ENCODE measurements at places on chromosomes 6 and 20.

- DNase-seq, result no peak
Measured at GRCh38 chr6:45002390-45003105, 325.6 kb upstream of the RUNX2 start.

DNA sequence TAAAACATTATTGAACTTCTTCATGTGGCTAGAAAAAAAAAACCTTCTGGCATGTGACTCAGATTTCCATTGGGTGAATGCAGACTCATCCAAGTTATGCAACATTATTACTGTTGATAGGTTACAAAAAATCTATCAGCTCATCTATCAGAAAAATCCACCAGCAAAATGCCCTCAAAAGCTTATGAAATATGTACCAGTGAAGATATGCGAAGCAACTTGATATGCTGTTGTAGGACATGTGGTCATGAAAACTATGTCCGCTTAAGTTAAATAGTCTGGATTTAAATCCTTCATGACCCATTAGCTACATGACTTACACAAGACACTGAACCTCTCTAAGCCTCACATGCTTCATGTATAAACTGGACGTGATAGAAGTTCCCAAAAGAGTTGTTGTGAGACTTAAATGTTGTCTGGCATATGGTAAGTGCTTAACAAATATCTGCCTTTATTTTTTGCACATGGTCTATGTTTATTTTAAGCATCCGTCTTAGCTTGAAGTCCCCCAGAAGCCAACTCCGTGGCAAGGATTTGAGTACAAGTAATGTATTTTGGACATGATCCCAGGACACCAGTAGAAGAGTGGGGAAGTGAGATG lies 12.5 kb upstream of the BFSP1 start:
- DNase-seq, result no peak

GRCh38 chr6:157273756-157274470 lies 49.4 kb downstream of the TMEM242 start:
- no peak for DNase-seq

GRCh38 chr6:16285467-16286150 lies 47.2 kb downstream of the GMPR start:
- no peak for DNase-seq

- DNase-seq, result no peak
Measured at GRCh38 chr6:100132005-100132404, 138.0 kb upstream of the MCHR2 start.

DNA sequence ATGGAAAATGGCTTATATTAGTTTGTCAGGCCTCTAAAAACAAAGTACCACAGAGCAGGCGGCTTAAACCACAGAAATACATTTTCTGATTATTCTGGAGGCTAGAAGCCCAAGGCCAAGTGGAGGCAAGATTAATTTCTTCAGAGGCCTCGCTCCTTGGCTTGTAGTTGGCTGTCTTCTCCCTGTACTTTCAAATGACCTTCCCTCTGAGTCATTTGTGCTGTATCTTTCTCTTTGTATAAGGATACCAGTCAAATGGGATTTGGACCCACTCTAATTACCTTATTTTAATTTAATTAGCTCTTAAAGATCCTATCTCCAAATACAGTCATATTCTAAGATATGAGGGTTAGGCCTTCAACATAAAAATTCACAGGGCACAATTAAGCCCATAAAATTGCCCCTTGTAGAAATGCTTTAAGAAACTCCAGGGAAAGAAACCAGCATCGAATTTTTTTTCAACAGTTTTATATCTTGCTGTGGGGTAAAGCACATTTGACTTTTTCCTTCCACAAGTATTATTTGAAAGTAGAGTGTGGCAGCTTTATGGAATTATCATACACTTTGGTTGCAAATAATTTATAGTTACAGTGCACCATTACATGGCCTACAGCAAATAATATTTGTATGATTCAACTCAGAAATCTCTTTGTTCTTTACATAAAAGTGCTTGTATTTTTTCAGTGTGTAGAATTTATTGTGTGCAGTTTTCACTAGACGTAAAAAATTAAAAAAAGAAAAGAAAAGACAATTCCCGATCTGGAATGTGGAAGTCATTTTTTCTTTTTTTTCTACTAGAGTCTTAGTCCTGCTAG lies 706.1 kb downstream of the KIF16B start:
- DNase-seq, result no peak

DNA sequence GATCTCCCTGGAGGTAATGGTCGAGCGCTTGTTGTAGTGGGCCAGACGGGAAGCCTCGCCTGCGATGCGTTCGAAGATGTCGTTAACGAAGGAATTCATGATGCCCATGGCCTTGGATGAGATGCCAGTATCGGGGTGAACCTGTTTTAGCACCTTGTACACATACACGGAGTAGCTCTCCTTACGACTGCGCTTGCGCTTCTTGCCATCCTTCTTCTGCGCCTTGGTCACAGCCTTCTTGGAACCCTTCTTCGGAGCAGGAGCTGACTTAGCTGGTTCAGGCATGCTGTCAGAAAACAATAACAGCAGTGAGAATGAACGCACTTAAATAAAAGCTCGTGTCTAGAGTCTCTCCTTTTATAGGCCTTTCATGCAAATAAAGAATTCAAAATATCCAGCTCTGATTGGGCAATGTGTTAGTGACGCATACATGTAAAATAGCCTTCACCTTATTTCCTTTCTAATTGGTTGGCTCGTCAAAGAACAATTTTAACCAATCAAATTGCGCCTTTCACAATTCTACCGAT lies 129.2 kb downstream of the HFE start:
- peak; percentile 99 for DNase-seq

- no peak for DNase-seq
Measured at GRCh38 chr6:12241493-12242175, 48.5 kb upstream of the EDN1 start.

DNA sequence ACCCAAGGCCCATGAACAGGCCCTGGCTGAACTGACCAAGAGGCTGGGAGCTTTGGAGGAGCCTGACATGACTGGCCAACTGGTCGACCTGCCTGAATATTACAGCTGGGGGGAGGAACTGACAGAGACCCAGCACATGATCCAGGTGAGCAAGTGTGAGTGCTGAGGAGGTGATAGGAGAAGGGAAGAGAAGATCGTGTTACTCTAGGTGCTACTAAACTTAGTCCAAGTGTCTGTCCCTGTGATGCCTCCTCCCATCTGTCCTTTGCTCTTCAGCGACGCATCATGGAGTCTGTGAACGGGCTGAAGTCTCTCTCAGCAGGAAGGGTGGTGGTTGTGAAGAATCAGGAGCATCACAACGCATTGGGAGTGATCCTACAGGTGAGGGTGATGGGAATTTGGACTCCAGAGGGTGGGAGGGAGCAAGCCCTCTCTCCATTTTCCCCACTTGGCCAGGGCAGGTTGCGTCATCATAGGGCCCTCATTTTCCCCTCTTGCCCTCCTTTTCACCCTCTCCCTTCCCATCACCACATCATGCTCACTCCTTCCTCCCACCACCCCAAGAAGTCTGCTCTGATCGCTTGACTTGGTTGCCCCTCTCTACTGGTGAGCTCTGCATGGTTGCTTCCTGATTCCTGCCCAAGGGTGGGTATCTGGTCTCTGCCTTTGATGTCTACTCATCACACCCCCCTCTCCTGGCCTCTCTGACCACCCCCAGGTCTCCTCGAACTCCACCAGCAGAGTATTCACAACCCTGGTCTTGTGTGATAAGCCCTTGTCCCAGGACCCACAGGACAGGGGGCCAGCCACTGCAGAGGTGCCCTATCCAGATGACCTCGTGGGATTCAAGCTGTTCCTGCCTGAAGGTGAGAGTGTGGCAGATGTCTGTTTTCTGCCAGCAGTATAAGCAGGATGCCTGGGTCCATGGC lies 4.7 kb downstream of the DXO start:
- no peak for DNase-seq

DNA sequence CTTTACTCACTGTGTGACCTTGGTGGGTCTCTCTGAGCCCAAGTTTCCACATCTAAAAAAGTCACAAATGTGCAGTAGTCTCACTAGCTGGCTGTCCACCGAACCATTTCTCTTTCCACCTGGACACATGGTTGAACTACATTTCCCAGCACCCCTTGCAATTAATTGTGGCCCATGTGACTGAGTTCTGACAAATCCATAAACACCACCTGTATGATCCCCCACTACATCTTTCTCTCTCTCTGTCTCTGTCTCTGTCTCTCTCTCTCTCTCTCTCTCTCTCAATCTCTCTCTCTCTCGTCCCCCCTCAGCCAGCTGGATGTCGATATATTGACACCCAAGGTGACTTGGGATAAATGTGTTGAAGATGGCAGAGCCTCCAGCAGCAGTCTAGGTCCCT lies 42.8 kb downstream of the SNHG17 start:
- no peak for DNase-seq

DNA sequence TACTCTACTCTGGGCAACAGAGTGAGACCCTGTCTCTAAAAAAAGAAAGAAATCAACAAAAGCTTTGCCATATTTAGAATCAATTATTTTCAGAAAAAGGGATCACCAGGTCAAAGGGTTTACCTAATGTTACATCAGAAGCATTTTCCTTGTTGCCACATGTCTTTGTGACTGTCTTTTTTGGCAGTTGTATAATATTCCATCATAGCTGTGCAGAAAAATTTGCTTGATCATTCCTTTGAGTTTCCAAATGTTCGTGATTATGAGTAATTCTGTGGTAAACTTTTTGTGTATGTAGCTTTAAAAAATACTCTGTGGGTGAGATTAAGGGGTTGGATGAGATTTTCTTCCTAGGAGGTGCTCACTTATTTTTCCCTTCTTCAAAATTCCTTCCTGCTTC lies 26.4 kb downstream of the PNPLA1 start:
- no peak for DNase-seq

Measured in AG04450 (cell line).